ENCODE measurements at places on chromosomes 6 and 20.

GRCh38 chr6:19463250-19463649, 373.9 kb upstream of the ID4 start:
- DNase-seq, result no peak

DNA sequence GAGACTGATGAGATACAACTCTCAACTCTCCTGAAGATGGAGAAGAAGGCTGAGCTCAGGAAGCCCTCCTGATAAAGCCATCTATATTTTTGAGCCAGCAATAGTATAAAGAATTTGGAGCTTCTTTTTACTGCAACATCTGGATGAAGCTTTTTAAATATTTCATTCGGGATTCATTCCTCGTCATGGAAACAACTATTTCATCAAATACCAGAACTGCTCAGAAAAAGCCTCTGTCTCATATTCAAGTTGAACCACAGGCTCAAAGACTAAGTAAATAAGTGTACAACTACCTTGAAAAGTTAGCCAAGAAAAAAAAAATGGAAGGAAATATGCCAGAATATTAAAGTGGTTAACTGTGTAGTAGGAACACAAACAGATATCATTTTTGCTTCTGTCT, 37.8 kb downstream of the PTPRT start:
- no peak for DNase-seq

GRCh38 chr20:45827030-45827652, at the start of gene TNNC2:
TSS of gene TNNC2 (minus strand) at chr20:45827312. CDS start at chr20:45827248, 64 bp downstream.
- no peak for DNase-seq

DNA sequence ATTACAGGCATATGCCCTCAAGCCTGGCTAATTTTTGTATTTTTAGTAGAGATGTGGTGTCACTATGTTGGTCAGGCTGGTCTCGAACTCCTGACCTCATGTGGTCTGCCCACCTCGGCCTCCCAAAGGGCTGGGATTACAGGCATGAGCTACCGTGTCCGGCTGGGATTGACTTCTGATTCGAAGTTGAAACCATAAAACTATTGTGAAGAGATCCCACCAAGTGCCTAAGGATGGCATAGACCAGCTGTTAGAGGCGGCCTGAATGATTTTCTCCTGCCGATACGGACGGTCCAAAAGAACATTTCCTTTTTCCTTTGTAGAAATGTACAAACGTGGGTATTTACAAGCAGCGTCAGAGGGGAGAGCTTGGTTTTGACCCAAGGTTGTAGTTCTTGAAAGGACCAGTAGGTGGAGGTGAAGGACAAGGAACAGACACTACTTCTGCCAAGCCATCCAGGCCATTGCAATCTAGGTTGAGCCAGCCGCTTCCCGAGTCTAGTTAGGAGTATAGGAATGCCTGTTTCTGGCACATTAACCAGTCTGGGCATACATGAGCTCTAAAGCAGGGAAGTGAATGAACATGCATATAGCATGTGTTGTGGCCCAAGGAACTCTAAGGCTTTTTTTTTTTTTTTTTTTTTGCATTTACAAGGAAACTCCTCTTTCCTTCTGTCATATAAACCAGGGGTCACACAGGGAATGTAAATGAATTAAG, 29.0 kb downstream of the MOCS3 start:
- DNase-seq, result peak; percentile 16

- DNase-seq, result no peak
Measured at GRCh38 chr20:54122189-54122588, 51.6 kb downstream of the CYP24A1 start.

DNA sequence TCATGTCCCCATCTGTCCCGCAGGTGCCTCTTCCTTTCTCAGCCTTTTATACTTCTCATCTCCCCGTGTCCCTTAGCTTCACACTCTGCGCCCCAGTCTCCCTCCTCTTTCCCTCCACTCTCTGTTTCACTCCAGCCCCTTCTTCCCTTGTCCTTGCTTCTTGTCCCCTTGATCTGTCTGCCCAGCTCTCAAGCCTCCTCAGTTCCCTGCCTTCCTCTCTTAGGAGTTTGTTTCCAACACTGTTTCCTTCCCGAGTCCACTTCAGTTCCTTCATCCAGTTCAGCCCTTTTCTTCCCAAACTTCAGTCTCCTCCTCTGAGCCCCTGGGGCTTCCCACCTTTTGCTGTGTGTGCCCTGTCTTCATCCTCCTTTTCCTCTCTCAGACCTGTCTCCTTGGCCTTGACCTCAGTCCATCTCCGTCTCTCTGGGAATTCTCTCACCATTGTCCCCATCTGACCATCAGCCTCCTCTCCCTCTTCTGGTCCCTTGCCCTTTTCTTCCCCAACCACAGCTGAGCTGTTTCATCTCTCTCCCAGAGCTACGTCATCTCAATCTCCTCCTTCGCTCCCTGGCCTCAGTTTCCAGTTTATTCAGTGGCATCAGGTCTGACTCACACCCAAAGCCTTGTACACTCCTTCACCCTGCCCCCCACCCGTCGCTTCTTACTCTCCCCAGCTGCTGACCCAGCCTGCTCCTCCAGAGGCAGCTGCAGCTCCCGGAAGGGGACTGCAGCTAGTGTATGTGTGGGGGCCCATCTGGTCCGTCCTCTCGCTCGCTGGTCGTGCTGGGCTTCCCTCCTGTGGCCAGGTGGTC, 2.7 kb upstream of the DDR1 start:
- no peak for DNase-seq

DNA sequence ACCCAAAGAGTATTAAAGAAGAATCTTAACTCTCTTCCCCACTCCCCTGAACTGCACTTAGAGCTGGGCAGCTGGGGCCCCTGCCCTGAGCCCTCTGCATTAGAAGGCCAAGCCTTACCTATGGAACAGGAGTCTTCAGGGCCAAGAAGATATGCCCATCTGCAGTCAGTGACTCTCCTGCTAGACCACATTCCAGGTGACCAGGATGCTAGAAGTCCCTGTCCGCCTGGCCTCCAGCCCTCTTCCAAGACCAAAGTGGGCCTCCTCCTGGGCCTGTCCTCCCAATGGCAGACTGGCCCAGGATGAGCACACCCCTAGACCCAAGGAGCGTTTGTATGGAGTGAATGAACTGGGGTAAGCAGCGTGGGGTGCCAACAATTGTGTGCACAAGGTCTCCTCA, 259.1 kb downstream of the LY86 start:
- DNase-seq, result no peak

GRCh38 chr6:154749341-154749740, 16.1 kb downstream of the SCAF8 start:
- no peak for DNase-seq

DNA sequence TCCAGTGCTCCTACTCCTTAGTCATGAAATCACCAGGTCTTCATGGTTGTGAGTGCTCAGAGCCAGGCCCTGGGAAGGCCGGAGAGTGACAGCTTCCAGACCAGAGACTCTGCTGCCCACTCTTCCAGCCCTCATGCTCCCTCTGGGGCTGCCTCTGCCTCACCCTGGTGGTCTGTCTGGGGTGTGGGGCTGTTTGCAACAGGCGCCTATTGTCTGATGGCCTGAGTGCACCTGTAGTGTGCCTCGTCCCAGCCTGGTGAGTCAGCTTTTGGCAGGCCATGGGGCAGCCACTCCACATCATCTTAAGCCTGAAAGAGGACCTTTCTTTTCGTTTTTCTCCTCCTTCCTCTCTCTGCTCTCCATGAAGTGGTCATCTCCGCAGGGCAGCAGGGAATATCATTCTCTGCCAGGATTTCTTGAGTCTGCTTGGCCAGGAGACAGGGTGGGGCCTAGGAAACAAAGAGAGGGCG, 173.8 kb downstream of the VEGFA start:
- no peak for DNase-seq

- DNase-seq, result no peak
Measured at GRCh38 chr20:5735845-5736510, 14.2 kb upstream of the SHLD1 start.

DNA sequence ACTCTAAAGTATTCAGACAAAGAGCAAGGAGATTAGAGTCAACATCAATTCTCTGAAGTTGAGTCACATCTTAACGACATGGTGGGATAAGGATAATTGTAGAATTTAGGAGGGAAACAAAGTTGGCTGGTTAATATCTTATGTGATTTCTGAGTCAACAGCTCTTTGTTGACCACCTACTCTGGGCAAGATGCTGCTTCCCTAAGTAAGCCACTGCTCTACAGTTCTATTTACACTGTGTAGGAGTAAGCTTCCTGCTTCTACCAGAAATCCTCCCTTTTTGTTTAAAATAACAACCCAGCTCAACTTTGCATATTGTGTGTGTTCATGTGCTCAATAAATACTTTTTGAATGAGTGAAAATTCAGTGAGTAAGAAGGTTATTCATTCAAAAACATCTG, 3.1 kb downstream of the HS3ST5 start:
- DNase-seq, result no peak
